Endothelial cell (in vitro differentiated cells): ENCODE measurements at places on chromosomes 5 and 9. TPM values are rescaled to one million over a fixed set of nuclear protein-coding genes. Genes with fewer than 3 reads are reported as not detected.

- no peak overlapping the region for H3K27ac ChIP-seq
- peaks cover 1% of the 10 kb centered on the region for H3K27me3 ChIP-seq
- H3K4me1 ChIP-seq = no peaks in the 10 kb centered on the region
- H3K36me3 ChIP-seq = peaks cover 6% of the 10 kb centered on the region
Observed at GRCh38 chr9:125106285-125106893, 36.9 kb downstream of the SCAI start.

- H3K4me1 ChIP-seq = peaks cover 13% of the 10 kb centered on the region
- peaks cover 8% of the 10 kb centered on the region for H3K27me3 ChIP-seq
- no peak overlapping the region for H3K27ac ChIP-seq
- no peak for DNase-seq
- H3K36me3 ChIP-seq = peaks cover 4% of the 10 kb centered on the region
- H3K4me3 ChIP-seq = no peak overlapping the region
Observed at GRCh38 chr5:122847687-122848081, 2.3 kb downstream of the SNX24 start.

DNA sequence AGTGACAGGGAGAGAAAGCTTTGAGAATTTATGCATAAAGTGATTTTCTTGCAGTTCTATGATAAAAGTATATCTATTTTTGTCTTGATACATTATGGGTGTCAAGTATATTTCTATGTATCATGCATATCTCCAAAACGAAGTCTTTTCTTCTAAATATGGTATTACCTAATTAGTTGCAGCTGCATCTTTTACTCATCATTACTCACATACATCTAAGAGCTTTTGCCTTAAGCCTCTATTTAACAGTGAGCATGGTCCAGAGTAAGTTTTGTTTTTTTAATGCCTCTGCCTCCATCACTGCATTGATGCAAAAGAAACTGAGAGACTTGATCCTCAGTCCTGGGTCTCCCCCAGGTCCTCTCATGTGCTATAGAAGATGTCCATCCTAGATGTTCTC, 40.0 kb upstream of the SMC5 start:
- peaks cover 5% of the 10 kb centered on the region for H3K36me3 ChIP-seq
- no peak overlapping the region for H3K27ac ChIP-seq
- DNase-seq = no peak
- peaks cover 4% of the 10 kb centered on the region for H3K4me1 ChIP-seq

DNA sequence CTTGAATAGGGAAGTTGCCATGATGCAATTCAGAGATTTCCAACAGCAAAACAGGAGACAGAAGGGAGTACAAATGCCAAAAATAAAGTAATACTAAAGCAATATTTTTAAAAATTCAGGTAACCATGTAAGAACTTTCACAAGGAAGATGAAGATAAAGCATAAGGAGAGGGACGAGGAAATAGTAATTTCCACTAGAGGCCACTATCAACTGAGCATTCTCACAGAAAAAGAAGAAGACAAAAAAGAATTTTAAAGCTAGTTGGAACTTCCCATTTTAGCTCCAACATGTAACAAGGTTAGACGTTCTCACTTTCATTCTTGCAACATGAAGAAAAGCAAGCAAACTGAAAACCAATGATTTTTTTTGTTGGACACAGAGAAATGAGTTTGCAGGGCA, 779.9 kb upstream of the CDH6 start:
- peaks cover 5% of the 10 kb centered on the region for H3K4me1 ChIP-seq
- DNase-seq = no peak
- no peak overlapping the region for H3K27ac ChIP-seq
- no peak overlapping the region for H3K4me3 ChIP-seq
- no peaks in the 10 kb centered on the region for H3K27me3 ChIP-seq

GRCh38 chr9:130213911-130214761, 41.9 kb downstream of the NCS1 start:
- no peak for DNase-seq
- H3K36me3 ChIP-seq = no peaks in the 10 kb centered on the region
- H3K27me3 ChIP-seq = peaks cover 8% of the 10 kb centered on the region
- H3K4me3 ChIP-seq = no peak overlapping the region
- peaks cover 23% of the 10 kb centered on the region for H3K4me1 ChIP-seq

DNA sequence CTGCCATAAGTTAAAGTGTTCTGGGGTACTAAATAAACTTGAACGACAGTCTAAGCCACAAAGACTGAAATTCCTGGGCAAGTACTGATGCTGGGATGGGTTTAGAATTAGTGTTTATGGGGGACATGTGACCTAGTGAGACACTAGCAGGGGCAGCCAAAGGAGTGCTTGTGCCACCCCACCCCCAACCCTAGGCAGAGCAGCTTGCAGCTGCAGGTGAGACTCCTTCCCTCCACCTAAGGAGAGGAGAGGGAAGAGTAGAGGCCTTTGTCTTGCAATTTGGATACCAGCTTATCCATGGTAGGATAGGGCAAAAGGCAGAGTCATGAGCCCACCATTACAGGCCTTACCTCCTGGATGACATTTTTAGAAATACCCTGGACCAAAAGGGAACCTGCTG, 28.7 kb upstream of the PDE4D start:
- peaks cover 4% of the 10 kb centered on the region for H3K4me1 ChIP-seq
- no peak overlapping the region for H3K4me3 ChIP-seq
- DNase-seq = no peak
- H3K27me3 ChIP-seq = peaks cover 2% of the 10 kb centered on the region
- H3K27ac ChIP-seq = no peak overlapping the region

- no peak for DNase-seq
- no peak overlapping the region for H3K4me3 ChIP-seq
- H3K27ac ChIP-seq = peak overlapping the region; percentile 42
- no peaks in the 10 kb centered on the region for H3K36me3 ChIP-seq
Observed at GRCh38 chr5:113205807-113206206, 229.0 kb downstream of the TSSK1B start.

Gene TSSK1B
- total RNA-seq = not detected

Gene BRIX1
- 21.2 TPM for total RNA-seq

Gene INSL4
- total RNA-seq = not detected
